Activated CD8-positive, alpha-beta memory T cell treated with anti-CD3 and anti-CD28 coated beads for 1 hour (primary cell): ENCODE measurements at places on chromosomes 2 and 18.

GRCh38 chr2:226308323-226308680, 491.3 kb downstream of the IRS1 start:
- no peak for DNase-seq

GRCh38 chr18:54830866-54831265, 2.6 kb downstream of the RAB27B start:
- no peak for DNase-seq

- DNase-seq, result no peak
These were observed 70.2 kb downstream of the INPP4A start for GRCh38 chr2:98514879-98515249.

DNA sequence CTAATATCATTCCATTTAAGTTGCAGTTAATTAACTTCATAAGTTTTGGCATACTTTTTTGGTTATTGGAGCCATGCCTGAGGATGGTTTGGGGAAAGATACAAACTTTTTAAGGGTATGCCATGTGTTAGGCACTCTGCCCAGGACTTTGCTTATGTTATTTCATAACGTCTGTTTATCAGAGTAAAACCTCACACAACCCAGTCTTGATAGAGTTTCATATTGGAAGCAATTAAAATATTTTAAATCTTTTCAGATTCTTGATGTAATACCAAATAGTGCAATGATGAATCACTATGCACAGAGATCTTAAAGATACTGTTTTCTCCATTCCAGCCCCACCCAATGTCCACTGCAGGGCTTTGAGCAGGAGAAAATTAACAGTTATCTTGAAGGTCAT, 529.1 kb upstream of the HNMT start:
- no peak for DNase-seq

GRCh38 chr18:13191031-13191430, 27.5 kb upstream of the LDLRAD4 start:
- no peak for DNase-seq

- no peak for DNase-seq
These were observed 72.2 kb downstream of the PMAIP1 start for GRCh38 chr18:59971871-59972428.

DNA sequence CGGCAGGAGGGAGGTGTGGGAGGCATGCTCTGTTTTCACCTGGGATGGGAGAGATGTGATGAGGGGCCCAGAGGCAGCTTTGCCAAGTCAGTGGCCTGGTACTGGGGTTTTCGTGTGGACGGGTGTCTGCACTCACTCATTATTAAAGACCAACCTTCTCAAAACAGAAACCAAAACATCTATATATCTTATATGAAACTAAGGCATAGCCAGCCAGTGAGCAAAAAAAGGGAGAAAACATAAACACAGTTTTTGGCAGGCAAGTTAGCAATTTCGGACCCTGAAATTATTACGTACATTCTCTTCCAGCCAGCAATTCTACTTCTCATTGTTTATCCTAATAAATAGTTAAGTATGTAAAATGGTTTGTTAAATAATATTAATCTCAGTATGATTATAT, 181.1 kb upstream of the SMAD2 start:
- no peak for DNase-seq

- DNase-seq, result no peak
These were observed 570.8 kb downstream of the GALR1 start for GRCh38 chr18:77820472-77820871.

DNA sequence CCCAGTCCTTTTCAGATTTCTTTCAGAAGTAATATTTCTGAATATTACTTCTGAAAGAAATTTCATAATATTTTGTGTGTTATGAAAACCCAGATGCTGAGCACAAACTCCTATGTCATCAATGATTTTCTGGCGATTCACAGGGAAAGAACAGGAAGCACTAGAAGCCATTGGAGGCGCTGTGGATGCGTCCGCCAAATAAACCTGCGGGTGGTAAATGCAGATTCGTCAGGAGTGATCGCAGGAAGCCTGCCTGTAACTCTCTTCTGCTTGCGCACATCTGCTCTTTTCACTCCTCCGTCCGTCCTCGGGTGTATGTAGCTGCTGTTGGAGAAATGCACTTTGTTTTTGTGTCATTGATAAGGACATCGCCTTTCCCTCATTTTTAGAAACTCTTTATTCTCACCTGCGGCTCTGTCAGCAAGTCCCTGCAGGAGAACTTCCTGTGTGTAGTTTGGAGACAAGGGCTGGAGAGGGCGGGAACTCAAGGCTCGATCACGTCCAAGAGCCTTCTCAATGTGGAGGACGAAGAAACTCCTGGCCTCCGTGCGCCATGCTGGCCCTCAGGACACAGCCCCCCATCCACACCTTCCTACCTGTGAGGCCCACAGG, 483.8 kb downstream of the GALR1 start:
- no peak for DNase-seq

- DNase-seq, result no peak
These were observed 27.2 kb downstream of the G6PC2 start for GRCh38 chr2:168928113-168928831.

DNA sequence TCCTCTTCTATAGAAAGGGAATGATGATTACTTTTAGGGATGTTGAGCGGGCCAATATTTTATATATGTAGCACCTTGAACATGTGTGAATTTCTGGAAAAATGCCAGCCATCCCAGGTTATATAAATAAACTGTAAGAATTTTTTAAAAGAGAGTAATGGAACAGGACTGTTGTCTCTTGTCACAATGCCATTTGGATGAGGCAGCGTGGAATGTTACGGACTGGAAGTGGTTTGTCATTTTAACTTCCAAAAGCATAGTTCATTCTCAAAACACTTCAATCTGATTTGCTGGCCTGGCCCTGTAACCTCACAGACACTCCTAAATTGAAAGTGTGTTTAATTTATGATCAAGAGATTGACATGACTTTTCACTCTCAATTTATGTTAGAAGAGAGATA, 70.8 kb downstream of the TPGS2 start:
- DNase-seq, result no peak

GRCh38 chr18:75455249-75456198, 28.0 kb upstream of the SMIM21 start:
- no peak for DNase-seq

- no peak for DNase-seq
These were observed 107.5 kb downstream of the LIPG start for GRCh38 chr18:49669403-49669802.

GRCh38 chr18:6627645-6628044, 101.9 kb upstream of the ARHGAP28 start:
- no peak for DNase-seq

DNA sequence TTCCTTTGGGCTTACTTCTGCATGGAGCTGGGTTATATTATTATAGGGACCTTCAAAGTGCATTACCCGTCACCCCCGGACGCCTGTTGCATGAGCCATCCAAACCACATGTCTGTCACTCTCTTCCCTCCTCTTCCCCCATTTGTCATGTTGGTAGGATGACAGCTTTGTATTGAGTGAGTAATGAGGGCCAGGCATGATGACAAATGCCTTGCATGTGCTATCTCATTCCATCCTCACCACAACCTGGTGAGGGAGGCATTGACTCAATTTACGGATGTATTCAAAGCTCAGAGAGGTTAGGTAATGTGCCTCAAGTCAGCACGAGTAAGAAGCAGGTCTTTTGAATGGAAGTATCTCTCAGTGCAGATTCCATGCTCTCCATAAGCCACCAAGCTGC, 510.5 kb upstream of the TNP1 start:
- DNase-seq, result no peak

DNA sequence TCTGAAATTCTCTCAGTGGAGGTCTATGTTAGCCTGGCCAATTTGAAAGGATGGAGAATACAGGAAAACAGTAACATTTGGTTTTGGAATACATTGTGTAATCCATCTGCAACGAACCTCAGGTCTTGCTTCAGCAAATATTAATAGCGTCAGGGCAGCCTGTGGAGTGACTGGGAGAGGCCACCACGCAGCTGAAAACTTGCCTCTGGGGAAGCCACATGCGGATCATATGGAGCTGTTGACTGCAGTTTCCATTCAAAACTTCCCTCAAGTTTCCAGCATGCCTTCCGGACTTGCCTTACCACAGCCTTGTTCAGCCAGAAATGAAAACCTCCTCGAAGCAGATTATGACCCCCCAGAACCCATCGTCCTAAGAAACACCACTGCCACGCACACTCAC, 25.7 kb downstream of the BCL11A start:
- no peak for DNase-seq

- no peak for DNase-seq
These were observed 837 bp downstream of the NHEJ1 start for GRCh38 chr2:219159771-219160185.

GRCh38 chr18:78758496-78758895, 221.1 kb upstream of the SALL3 start:
- DNase-seq, result no peak

- no peak for DNase-seq
These were observed 95.7 kb downstream of the MALT1 start for GRCh38 chr18:58766946-58767345.

- no peak for DNase-seq
These were observed 7.2 kb upstream of the RAB12 start for GRCh38 chr18:8602040-8602439.

DNA sequence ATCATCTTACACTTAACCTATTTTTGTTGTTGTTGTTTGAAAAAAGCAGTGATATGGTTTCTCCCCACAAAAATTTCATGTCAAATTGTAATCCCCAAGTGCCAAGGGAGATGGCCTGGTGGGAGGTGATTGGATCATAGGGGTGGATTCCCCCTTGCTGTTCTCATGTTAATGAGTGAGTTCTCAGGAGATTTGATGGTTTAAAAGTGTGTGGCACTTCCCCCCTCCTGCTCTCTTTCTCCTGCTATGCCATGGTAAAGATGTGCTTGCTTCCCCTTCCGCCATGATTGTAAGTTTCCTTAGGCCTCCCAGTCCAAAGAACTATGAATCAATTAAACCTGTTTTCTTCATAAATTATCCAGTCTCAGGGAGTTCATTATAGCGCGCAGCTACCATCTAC, 1362.7 kb upstream of the FAM98A start:
- no peak for DNase-seq

- no peak for DNase-seq
These were observed 477.0 kb upstream of the MEIS1 start for GRCh38 chr2:65957886-65958285.

DNA sequence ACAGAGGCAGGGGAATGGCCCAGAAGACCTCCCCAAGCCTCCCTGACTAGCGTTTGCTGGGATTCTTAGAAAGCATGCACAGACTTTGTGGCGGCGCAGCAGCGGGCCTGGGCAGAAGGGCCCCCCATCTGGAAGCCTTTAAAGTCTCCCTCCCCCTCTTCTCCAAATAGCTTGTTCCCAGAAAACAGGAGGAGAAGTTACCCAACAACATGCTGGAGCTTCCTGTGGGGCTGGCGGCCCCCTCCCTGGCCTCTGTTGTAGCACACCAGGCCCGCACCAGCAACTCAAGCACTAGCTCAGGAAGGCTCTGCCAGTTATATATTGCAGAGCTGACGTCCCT, 334.8 kb downstream of the DYSF start:
- no peak for DNase-seq

DNA sequence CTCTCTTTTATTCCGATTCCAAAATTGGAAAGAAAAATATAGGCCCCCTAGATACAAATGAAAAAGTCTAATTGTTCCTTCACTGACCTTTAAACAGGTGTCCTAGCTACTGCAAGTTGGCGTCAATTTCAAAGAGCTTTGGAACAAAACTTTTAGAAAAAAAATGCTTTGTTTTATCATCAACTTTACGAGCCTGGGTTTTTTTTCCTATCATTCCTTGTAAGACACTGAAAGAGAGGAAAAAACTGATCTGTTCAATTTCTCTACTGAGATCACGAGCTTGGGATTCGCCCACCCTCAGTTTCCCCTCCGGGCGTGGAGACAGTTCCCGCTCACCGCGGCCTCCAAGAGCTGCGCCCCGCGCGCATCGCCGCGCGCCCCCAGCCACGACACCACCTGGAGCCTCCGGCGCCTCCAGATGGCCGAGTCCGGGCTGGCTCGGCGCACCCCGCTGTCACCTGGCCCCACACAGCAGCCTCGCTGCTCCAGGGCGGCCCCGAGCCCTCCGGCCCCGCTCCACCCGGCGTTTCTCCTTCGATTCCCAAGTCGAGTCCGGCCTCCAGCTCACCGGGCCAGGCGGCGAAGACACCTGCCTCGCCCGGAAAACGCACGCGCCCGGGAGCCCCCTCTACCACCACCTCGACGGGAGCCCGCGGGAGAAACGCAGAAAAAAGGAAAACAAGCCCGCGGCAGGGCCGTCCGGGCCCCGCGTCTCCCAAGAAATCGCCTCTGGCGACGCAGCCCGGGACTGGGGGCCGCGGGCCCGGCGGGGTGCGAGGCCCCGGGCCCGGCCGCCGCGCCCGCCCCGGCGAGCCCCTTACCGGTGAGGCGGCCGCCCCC, 656 bp downstream of the TBC1D8 start:
- no peak for DNase-seq

- DNase-seq, result no peak
These were observed 145.5 kb downstream of the CYP26B1 start for GRCh38 chr2:72001937-72002690.

DNA sequence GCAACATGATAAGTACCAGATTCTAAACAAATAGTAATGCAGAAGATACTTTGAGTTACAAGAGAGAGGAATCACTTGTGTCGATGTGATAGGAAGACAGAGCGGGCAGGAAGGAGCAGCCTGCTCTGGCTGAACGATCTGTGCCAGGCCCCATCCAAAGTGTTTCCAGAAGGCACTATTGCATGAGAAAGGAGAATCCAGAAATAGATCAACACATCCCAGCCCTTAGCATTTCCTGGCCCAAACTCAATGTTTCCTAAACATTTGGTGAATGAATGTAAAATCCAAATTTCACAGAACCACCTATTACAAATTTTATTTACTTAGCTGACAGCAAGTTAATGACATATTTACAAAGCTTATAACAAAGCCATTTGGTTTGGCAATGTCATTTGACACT, 257.2 kb downstream of the TXNL1 start:
- DNase-seq, result no peak

GRCh38 chr2:174623690-174624089, 26.1 kb upstream of the WIPF1 start:
- no peak for DNase-seq

DNA sequence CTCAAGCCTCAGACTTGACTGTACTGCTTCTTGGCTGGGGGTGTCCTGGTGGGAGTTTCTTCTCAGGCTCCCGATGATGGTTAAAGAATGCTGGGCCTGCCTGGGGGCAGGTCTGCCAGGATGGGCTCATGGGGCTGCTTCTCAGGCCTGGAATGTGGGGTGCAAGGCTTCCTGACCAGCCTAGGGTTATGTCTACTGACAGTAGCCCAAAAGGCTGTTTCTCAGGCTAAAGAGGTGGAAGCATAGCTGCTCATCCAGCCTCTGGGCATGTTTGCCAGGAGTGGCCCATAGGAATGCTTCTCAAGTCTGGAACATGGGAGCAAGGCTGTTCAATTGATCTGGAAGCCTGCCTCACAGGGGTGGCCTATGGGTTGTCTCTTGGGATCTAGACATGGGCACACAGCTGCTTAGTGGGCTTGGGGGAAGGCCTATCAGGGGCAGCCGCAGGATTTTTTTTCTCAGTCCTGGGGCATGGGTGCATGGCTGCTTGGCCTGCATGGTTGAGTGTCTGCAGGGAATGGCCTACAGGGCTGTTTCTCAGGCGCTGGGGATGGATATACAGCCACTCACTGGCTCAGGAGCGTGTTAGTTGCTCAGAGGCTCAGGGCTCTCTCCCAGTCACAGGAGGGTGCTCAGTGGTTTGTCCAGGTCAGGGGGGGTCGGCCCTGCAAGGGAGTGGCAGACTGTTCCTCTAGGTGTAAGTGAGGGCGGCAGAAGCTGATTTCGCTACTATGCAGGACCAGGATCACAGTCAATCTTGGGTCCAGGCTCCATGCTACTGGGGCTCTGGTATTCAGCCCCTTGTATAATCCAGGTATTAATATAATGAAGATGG, 617.3 kb upstream of the REG3G start:
- DNase-seq, result no peak
